Dermis microvascular lymphatic vessel endothelial cell (primary cell): ENCODE measurements at places on chromosomes 4 and X.

- DNase-seq: no peak
Measured at GRCh38 chr4:57083090-57083489, 27.1 kb downstream of the IGFBP7 start.

DNA sequence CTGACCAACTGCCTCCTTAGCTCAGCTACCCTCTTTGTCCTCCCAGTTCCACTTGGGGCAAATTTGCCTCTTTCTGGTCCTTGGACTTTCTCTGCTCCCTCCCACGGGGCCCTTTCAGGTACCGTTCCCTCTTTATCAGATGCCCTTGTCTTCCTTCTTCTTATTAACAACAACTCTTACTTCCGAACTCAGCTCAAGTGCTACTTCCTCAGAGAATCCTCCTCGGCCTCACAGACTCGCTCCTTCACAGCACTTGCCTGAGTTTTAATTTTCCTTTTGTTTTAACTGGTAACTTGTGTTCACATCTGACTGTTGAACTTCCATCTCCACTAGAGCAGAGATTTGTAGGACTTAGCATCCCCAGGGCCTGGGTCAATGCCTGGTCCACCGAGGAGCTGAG lies 85.7 kb downstream of the CLNK start:
- DNase-seq: no peak

DNA sequence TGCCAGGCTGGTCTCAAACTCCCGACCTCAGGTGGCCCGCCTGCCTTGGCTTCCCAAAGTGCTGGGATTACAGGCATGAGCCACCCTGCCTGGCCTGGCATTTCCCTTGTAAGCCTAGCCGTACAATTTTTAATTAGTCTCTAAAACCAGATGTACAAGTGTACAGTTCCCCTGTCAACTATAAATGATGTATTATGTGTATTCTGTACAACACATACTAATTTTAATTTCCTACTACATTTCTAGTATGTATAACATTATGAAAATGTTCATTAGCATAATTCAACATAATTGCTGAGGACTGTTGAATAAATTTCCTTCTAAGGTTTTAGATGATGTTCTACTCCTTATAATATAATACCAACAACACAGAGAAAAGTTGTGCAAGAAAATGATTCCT lies 27.8 kb downstream of the TBC1D1 start:
- DNase-seq: no peak

DNA sequence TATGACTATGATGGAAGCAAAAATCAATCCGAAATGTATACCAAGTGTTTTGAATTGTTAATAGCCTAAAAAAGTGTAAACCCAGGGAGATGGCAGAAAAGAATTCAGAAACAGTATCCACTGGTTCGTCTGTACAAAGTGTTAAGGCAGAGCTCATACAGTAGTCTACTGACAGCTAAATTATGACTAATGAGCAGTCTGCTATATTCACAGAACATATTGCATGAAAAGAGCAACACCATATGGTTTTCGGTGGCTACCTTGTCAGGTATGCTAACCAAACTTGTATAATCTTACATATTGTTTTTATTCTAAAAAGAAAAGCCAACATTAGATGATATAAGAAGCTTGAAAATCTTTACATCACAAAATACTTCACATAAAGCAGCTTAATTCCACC lies 18.5 kb downstream of the EPHA5 start:
- no peak for DNase-seq

GRCh38 chr4:140052050-140052449 lies 101.9 kb downstream of the MAML3 start:
- peak; percentile 58 for DNase-seq

DNA sequence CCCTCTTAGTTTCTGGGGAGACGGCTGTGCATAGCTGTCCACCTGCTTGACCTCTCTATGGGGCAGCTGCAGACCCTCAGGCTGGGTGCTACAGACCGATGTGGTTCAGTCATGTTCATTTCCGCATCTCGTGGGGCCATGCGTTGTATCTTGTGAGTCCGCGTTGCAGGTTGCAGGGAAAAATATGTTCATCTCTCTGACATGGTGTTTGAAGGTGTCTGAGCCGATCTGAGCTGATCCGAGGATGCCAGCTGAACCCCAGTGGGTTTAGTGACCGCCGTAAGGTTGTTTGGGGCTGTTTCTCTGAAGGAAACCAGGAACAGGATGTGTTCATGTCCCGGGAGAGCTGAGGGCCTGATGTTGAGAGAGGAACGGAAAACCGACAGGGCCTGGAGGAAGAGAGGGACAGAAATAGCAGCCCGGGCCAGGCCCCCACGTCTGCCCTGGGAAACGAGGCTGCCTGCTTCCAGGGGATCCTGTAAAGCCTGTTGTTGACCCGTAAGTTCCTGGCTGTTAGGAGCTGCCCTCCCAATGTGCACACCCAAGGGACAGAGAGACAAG lies 9.8 kb upstream of the P2RY8 start:
- no peak for DNase-seq

DNA sequence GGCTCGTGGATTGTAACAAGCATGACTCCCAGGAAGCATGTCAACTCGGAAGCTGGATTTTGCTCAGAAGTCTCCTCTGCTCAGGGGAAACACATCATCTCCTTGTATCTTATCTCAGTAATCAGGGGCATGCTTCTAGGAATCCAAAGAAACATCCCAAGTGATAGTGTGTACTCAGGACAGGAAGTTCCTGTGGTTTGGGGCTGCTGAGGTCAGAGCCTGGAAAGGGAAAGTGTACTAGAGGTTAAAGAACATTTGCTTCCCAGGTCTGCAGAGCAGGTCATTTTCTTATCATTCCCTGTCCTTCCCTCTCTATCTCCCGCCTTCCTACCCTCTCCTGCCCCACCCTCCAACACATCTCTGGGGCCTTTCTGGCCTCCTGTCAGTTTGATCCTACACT lies 38.8 kb downstream of the SLC34A2 start:
- DNase-seq: no peak

GRCh38 chr4:20895208-20895607 lies 194.9 kb downstream of the PACRGL start:
- no peak for DNase-seq

DNA sequence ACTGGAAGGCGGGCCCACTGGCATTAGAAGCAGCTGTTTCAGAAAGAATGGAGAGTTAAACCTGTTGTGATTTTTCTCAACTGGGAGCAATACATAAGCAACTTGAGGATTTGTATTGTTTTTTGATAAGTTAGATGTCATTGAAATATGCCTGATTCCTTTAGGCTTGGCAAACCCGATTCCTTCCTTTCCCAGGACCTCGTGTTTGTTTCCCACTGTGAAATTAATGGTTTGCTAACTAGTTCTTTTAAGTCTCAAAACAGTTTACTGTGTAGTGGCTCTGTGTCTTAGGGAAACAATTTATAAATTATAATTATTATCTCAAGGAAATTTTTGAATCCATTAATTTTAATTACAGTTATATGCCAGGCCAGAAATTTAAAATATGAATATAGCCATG lies 218.0 kb downstream of the DCTD start:
- no peak for DNase-seq

DNA sequence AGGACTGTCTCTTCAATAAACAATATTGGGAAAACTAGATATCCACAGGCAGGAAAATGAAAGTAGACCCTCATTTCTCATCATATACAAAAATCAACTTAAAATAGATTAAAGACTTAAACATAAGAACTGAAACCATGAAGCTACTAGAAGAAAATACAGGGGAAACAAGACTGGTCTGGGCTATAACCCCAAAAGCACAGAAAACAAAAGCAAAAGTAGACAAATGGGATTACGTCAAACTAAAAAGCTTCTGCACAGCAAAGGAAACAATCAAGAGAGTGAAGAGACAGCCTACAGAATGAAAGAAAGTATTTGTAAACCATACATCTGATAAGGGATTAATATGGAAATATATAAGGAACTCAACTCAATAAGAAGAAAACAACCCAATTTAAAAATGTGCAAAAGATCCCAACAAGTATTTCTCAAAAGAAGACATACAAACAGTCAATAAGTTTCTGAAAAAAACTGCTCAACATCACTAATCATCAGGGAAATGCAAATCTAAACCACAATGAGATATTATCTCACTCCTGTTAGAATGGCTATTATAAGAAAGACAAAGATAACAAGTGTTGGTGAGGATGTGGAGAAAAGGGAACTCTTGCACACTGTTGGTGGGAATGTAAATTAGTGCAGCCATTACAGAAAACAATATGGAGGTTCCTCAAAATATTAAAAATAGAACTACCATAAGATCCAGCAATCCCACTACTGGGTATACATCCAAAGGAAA lies 325.3 kb upstream of the RASGEF1B start:
- no peak for DNase-seq

DNA sequence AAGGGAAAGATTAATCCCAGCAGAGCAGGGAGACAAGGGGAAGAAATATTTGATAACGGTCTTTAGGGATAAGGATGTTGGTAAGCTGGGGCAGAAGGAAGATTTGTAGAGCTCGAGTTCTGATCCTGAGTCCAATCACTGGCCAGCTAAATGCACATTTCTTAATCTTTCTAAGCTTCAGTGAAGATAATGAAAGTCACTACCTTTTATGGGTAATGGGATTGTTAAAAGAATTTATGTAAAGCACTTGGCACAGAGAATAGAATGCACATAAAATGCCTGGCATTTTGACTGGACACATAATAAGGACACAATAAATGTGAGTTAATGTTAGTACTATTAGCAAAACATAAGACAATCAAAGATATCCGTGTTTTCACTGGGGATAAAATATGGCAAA lies 43.3 kb downstream of the NCAPG start:
- no peak for DNase-seq

DNA sequence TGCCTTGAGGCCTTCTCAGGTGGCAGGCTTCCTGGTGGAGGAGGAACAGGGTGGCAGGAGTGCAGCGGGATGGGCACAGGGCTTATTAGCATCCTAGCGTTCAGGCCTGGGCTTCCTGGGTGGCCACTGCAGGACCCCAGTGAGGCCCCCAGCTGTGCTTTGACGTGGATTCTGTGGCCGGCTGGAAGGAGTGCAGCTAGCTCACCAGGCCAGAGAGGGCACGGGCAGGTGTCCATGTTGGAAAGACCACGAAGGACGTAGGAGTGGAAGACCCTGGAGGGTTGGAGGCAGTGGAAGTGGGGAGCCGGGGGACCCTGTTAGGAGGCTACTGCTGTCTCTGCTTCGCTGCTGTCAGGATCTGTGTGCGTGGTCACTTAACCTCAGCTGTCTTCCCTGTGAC lies 13.3 kb upstream of the TADA2B start:
- no peak for DNase-seq

GRCh38 chr4:34724491-34724890 lies 1519.8 kb downstream of the ARAP2 start:
- no peak for DNase-seq
